ENCODE measurements at places on chromosomes 7 and 10.

DNA sequence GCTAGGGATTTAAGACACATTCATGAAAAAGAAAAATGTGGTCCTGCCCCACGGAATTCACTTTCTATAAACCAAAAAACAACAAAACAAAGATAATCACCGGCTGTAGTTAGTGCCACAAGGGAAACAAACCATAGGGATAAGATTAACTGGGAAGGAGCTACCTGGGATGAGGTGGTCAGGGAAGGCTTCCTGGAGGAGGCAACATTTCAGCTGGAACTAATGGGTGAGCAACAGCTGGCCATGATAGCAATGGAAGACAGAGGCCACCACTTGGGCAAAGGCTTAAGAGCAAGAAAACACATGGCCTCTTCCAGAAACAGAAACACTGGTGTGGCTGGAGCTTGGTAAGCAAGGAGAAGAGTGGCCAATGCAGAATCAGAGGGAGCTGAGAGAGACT is 38.4 kb upstream of the ENO4 start:
- DNase-seq = no peak

DNA sequence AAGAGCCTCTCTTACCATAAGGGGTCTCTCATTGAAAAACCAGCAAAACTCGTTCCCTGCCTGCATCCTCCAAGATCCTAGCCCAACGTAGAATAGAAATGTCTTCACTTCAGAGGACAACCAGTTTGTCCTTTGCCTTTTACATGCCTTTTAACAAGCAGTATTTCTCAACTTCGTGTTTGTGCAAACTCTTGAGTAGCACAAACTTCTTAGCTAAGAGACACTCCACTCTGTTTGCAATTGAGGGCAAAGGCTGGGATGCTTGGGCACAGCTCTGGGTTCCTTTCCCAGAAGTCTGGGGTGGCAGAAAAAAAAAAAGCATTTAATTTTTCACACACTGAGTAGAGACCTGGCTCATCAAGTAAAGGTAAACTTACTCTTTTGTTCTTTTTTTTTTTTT is 19.5 kb upstream of the KCTD7 start:
- DNase-seq = no peak

DNA sequence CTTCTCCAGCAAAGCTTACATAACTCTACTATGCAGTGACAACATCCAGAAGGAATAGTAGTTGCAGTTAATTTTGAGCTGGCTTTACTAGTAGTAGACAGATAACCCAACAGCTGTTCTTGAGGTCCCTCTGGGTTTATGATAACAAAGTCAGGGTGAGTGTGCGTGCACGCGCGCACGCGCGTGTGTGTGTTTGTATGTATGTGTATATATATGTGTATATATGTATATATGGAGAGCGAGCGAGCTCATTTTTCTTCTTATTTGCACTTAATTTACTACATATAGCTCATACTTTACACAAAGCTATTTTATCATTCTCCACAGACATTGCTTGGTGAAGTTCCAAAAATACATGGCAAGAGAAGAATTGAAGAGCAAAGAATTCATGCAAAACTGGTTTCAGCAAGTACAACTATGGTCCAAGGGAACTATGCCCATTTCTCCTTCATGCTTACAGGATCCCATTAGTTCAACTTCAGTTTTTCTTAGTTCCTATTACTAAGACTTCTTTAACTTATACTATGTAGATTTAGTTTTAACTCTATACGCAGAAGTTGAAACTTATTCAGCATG is 105.9 kb upstream of the TMEM168 start:
- DNase-seq = no peak

DNA sequence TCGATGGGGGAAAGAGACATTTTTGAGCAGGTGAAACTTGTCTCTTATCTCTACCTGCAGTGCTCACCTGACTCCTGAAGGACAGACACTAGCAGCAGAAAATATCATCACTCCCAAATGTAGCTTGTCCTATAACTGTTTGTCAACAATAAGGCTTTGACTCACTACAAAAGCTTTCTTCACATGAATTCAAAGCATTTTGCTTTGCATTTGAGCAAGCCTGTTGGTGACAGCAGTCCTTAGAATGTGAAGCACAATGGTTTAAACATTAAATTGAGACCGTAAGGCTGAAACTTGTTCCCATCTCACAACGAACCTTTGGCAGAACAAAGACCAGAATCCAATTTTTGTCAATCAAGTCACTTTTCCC is 30.6 kb upstream of the ZNRF2 start:
- DNase-seq = no peak

GRCh38 chr10:57706576-57707299 is 561.0 kb downstream of the IPMK start:
- DNase-seq = no peak

GRCh38 chr7:115356139-115356746 is 434.3 kb downstream of the MDFIC start:
- no peak for DNase-seq

- no peak for DNase-seq
These were observed 48.1 kb upstream of the LRGUK start for GRCh38 chr7:134078991-134079390.

DNA sequence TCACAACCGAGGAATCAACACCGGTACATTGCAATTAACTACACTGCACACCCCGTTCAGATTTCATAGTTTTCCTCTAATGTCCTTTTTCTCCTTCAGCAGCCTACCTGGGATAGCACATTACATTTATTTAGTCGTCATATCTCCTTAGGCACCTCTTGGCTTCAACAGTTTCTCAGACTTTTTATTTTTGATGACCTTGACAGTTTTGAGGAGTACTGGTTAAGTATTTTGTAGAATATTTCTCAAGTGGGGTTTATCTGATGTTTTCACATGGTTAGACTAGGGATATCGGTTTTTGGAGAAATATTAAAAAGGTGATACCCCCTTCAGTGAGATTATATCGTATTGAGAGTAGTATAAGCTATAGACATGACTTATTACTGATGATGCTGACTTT is 87.0 kb upstream of the GLCCI1 start:
- no peak for DNase-seq

DNA sequence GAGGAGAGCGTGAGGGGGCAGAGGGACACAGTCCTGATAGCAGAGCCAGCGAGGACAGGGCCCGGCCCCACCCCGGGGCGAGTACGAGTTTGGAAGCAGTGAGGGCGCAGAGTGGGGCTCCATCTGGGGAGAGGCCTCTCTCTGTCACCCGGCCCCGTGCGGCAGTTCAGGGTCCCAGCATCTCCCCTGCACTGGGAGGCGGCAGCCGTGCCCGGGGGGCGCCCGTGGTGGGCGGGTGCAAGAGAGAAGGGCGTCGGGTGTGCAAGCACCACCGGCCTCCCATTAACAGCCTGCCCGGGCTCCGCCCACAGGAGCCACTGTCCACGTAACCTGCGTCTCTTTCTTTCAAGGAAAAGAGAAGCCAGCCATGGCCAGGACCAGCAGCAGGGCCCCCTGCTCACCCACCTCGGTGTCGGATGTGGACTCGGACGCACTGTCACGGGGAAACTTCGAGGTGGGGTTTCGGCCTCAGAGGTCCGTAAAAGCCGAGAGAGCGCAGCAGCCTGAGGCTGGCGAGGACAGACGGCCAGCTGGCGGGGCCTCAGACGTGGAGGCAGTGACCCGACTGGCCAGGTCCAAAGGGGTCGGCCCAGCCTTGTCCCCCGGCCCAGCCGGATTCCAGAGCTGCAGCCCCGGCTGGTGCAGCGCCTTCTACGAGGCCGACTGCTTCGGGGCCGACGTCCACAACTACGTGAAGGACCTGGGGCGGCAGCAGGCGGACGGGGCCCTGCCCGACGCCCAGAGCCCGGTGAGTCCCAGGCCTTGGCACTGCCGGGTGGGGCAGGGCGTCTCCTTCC is 28.7 kb upstream of the UTF1 start:
- DNase-seq = no peak

DNA sequence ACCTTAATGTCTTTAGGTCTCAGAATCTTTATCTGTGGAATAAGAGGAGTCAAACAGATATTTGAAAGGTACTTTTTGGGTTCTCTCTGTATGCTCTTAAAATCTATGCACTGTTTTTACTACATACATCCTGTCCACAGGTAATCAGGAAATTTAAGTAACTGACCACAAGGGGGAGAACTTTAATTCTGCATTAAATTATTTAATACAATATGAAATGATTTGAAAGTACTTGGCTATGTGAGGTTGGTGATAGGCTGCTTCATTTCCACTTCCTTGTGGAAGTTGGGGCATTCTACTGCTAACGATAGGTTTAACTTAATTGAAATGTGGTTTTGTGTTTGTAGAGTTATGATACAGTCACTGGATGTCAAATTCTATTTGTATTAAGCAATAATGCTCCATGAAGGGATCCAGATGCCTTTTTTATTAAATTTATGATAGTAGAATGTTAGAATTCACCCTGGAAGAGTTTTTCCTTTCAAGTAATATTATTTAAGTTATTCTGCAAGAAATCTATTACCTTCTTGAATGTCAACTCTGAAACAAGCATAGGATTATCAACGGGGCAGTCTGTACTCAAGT is 6.0 kb downstream of the TEX47 start:
- DNase-seq = no peak

DNA sequence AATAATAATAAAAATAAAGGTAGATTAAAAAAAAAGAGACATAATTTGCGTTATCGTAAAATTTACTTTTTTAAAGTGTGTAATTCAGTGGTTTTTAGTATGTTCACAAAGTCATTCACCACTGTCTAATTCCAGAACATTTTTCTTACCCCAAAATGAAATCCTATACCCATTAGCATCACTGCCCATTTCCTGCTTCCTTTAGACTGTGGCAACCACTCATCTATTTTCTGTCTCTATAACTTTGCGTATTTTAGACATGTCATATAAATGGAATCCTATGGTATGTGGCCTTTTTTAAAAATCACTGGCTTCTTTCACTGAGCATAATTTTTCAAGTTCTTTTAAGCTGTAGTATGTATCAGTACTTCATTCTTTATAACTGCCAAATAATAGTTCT is 53.6 kb downstream of the KAT6B start:
- no peak for DNase-seq

- DNase-seq = no peak
These were observed 228.1 kb upstream of the PFKP start for GRCh38 chr10:2839081-2839725.

- DNase-seq = no peak
These were observed 44.2 kb downstream of the PDE1C start for GRCh38 chr7:32026083-32026425.

DNA sequence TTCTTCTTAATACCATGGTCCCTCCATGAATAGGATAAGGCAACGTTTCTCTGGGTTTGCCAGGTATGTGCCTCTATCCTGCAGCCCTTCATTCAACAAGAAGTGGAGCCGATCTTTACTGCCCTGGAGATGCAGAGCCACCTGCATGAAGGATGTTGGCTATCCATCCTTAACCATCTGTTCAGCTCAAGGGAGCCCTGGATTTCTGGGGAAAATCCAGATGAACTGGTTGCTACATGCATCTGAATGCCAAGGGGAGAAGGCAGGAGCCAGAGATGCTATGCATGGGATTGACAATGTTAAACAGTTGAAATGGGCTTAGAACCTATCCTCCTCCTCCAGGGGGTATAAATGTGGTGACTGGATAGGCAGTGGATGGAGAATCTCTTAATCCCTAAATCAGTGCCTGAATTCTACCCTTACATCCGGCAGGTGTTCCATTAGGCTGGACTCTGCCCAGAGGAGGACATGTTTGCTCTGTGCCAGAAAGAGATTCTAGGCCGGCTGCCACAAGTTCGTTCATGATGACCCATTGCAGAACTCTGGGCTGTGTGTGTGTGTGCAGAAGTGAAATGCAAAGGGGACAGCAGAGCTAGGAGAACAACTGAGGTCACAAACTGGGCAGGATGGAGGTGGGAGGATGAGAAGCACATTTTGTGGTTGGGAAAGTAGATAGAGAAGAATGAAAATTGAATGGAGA is 15.6 kb downstream of the CPED1 start:
- no peak for DNase-seq

DNA sequence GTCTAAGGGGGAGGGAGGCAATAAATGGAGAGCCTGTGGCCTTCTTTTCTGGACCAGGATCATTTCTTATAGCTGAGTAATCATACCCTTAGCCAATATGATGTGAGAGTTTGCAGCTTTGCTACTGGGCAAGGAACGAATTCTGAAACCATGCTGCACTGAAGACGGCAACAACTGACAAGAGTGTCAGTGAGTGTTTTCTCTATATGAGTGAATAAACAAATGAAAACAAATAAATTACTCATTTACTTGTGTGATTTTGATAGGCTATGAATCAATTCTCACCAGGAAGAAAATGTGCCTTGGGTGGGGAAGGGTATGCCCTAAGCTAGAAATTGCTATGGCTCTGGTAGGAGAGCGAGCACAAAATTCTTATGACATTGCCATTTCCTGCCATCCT is 79.4 kb upstream of the LRRN3 start:
- DNase-seq = peak; percentile 56

DNA sequence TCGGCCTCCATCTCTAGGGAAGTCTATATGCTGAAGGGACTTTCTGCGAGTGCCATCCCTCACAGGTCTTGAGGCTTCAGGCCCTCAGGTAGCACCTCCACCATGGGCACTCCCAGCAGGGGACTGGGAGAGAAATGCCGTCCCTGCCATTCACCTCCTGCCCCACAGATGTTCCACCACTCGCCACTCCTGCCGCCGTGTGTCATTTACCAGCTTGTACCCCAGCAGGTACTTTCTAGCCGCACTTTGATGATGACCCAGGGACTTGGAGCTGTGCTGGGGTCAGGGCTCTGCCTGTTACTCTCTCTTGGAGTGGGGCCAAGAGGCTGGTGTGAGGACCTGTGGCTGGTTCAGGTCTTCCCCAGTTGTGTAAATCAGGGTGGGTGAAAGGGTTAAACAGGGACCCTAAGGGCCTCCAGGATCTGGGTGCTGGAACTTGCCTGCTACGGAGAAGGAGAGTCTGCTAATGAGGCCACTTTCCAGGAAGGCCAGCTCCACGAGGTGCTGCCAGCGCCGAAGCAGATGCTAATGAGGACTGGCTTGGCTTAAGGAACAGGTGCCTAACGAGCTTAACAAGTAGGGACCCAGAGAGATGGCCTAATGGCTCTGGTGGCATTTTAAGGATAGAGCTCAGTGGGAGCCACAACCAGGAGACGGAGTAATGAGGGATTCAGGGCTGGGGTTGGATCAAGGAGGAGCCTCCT is 32.4 kb downstream of the CRHR2 start:
- no peak for DNase-seq

- no peak for DNase-seq
These were observed 273.1 kb upstream of the KCND2 start for GRCh38 chr7:119999738-120000475.
